Activated CD4-positive, CD25-positive, alpha-beta regulatory T cell treated with anti-CD3 and anti-CD28 coated beads, Interleukin-2, amount 50 U/mL, for 16 hours (primary cell): ENCODE measurements at places on chromosomes 16 and 17.

DNA sequence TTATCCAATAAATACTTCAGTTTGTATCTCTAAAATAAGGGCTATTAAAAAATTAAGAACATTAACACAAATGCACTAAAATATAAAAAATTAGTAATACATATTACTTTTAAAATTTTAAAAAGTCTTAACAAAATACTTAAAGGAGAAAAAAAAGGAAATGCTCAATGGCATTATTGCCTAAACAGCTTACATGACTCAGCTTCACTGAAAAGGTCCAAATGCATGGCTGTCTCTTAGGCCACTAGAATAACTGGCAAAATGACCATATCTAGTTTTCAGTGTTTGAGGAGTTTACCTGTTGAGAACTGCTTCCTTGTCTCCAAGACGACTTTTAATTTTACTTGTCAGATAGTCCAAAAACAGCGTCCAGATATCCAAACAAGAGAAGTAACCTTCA is 66.0 kb downstream of the XPO6 start:
- no peak for DNase-seq

- no peak for DNase-seq
These were observed 486 bp upstream of the WSB1 start for GRCh38 chr17:27293359-27293897.

DNA sequence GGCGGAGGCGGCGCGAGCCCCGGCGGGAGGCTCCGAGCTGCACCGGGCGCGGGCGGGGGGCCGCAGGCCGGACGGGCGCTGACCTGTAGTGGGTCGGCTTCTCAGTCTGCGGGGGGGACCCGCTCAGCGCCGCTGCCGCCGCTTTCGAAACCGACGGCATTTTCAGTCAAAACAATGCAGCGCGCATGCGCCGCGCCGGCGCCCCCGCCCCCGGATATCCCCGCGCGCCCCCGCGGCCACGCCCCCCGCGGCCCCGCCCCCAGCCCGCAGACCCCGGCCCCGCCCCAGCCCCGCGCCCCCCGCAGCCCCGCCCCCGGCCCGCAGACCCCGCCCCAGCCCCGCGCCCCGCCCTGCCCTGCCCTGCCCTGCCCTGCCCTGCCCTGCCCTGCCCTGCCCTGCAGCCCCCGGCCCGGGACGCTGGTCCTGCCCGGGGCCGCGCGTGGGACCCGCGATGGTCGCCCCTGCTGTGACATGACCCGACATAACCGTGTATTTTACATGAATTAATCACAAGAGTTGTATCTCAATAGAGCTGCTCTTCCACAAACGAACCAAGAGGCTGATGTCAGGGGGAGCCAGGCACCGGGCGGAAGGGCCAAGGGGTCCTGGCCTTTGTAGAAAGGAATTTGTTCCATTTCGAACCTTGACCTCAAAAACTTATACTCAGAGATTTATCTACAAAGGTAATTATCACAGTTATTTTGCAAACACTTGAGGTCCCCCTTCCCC is at the start of gene UNKL:
Gene UNKL, minus strand, starts transcription at position 173 of the 729 bp plus-strand sequence. Its CDS starts 13 bp downstream, at position 160.
- peak; percentile 56 for DNase-seq

- DNase-seq, result no peak
These were observed 22.7 kb downstream of the NQO1 start for GRCh38 chr16:69703638-69704037.

- DNase-seq, result no peak
These were observed 177.7 kb downstream of the MRTFB start for GRCh38 chr16:14248791-14249190.

DNA sequence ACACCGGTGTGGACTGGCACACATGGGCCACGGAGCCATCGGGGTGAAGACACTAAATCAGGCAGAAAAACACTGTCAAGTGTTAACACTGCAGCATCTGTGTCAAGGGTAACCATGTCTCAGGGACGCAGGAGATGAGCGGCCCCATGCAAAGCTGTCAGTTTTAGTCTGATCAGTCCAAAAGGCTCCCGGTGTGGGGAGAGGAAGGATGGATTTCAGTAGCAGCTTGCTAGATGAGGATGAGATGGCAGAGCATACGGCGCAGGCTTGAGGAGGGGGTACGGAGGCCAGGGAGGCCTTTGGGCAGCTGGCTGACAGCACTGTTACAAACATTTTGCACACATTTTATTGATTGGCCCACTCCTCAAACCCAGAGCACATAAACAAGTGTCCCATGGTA is 98.1 kb downstream of the GNAO1 start:
- no peak for DNase-seq

DNA sequence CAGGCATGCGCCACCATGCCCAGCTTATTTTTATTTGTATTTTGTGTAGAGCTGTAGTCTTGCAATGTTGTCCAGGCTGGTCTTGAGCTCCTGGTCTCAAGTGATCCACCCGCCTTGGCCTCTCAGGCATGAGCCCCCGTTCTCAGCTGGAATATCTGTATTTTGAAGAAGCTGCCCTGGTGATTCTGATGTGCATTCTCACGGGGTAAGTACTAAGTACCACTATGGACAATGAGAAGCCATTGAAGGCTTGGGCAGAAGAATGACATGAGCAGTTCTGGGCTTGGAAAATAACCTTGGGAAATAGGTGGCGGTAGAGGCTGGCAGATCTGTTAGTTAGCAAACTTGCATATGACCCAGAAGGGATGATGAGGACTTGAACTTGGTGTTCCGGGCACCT is 15.6 kb upstream of the NKD1 start:
- DNase-seq, result no peak

DNA sequence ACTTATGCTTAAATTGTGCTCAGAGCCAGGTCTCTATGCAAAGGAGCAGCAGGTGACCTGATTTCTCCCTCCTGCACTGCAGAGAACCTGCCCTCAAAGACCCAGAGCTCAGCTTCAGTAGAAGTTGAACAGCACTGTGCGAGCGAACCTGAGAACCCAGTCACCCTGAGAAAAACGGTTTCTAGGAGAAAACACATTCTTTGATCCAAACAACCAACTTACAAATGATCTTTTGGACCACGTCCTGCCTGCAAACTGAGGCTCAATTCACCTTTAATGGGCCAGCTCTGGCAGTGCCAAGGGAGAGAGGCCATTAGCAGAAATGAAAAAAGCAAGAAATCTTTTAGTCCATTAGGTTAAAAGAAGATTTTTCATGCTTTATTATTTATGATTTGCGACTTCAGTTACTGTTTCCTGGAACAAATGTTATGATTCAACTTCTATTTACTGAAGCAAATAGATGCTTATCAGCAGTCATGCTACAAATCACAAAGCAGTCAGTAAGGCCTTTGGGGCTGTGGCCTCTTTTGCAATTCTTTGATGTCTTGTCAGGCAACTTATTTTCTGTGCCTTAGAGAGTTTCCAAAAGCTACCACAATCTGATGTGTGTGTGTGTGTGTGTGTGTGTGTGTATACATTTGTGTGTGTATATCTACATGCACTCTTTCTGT is 65.7 kb upstream of the LRRC37A3 start:
- DNase-seq, result peak; percentile 41

- no peak for DNase-seq
These were observed 283.8 kb downstream of the ZFHX3 start for GRCh38 chr16:72764015-72764654.

GRCh38 chr17:73887739-73888138 is 243.5 kb upstream of the SDK2 start:
- DNase-seq, result no peak

- no peak for DNase-seq
These were observed 9.9 kb upstream of the MEAK7 start for GRCh38 chr16:84514295-84514873.

GRCh38 chr17:77491921-77492445 is 351.2 kb downstream of the SEC14L1 start:
- DNase-seq, result no peak

DNA sequence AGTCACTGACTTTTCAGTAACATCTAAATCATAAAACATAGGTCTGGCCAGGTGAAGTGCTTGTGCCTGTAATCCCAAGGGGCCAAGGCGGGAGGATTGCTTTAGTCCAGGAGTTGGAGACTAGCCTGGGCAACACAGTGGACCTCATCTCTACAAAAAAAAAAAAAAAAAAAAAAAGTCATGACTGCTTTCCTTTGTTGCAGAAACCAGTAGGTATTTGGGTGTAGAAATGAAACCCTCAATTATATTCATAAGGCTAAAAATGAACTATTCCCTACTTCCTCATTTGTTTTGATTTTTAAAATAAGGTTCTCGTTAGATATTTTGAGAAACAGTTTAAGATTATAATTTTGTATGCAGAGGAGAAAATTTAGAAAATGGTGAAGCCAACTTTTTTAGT is 26.0 kb downstream of the PITPNC1 start:
- DNase-seq, result no peak

DNA sequence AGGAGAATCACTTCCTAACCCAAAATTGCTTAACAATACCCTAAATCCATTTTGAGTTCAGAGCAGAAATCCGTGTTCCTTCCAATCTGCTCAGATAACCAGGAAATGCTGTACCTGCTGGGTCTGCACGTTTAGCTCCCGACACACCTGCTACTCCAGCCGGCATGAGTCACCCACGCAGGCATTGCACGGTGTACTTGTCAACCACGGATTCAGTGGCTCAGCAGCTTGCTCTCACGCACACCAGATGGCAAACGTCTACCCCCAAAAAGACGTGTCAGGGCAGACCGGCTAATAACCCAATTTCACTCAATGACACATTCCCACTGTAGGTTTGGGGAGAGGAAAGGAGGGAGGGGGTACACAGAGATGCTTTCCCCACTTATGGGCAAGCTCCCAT is 468.1 kb downstream of the SOX9 start:
- no peak for DNase-seq

DNA sequence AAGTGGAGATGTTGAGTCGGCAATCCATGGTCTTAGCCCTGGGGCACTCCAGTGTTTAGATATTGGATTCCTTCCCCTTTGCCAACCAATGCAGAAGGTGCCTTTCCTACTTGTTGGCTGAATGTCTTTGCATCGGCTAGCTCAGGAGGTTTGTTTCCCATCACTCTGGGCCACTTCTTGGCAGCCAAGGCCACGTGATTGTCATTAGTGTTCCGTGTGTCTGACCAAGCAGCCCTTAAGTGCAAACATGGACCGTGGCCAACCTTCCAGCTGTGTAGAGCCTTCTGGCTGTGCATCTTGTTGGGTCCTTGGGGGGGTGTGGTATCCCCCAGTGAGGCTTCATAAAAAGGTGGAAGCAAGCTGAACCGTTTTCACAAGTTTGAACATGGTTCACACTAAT is 66.0 kb downstream of the GNAO1 start:
- DNase-seq, result no peak

GRCh38 chr16:74922150-74923138 is 62.5 kb downstream of the WDR59 start:
- DNase-seq, result no peak

DNA sequence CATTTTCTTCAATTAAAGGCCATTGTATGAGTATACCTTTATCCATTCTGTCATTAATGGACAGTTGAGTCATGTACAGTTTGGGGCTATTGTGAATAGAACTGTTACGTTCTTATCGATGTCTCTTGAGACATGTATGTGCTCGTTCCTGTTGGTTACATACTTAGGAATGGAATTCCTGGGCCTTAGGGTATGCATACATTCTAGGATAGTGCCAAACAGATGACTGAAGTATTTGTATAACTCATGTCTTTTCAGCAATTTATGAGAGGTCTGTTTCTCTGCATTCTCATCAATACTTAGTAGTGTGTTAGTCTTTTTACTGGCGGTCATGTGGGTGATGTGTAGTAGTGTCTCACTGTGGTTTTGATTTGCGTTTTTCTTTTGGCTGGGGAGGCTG is 81.2 kb downstream of the USP22 start:
- DNase-seq, result no peak

DNA sequence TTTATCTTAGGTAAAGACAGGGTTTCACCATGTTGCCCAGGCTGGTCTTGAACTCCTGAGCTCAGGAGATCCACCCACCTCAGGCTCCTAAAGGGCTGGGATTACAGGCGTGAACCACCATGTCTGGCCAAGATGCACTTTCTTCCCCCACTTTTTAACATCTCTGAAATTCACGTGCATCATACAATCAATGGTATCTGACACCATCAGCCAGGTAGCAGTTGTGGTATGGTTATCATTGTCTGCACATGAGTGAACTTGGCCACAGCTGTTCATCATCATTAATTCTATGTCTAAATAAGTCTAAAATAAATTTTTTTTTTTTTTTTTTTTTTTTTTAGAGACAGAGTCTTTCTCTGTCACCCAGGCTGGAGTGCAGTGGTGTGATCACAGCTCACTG is 34.2 kb upstream of the MYLK3 start:
- no peak for DNase-seq

GRCh38 chr17:81075307-81075706 is 40.4 kb downstream of the BAIAP2 start:
- no peak for DNase-seq

- no peak for DNase-seq
These were observed 27.4 kb upstream of the AQP8 start for GRCh38 chr16:25189305-25189704.

GRCh38 chr16:50305441-50306061 is 39.2 kb downstream of the ADCY7 start:
- DNase-seq, result no peak

DNA sequence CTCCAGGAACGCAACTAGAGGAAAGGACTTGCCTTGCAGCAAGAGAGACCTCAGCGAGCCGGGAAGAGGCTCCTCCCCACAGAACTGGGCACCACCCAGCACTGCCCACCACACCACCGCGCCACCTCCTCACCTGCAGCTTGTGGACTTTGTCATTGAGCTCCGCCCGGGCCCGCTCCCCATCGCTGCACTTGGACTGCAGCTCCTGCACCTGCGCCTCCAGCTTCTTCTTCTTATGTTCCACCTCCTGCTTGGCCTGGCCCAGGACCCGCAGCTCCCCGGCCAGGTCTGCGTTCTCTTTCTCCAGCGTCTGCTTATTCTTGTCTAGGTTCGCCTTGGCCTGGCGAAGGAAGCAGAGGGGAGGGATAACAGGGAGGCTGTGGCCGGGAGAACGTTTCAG is 76.7 kb downstream of the NDE1 start:
- no peak for DNase-seq

DNA sequence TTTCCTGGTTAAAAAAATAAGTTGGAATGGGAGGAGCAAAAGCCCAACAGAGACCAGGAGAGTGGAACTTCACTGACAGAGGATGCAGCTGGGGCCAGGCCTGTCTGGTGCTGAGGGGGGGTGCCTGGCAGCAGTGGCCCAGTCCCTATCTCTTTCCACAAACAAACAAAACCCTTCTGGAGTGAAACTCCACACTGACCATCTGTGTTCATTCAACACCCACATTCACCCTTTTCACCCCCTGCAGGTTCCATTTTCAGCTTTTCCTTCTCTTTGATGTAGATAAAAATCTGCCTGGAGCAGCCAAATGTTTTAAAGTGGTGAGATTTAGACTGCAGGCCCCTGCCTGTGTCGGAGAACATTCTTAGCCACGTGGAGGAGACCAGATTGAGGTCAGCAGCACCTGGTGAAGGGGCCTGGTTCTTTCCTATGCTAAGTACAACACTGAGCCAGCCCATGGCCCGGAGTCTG is 161.4 kb upstream of the CDH11 start:
- no peak for DNase-seq
